ENCODE measurements at places on chromosomes 1 and 21. TPM values are rescaled to one million over a fixed set of nuclear protein-coding genes. Genes with fewer than 3 reads are reported as not detected.

Gene IVL
- not detected for total RNA-seq

- DNase-seq = no peak
Measured at GRCh38 chr21:31537872-31538576, 121.5 kb upstream of the SOD1 start.

GRCh38 chr1:207072233-207072632 lies 16.4 kb upstream of the C4BPB start:
- DNase-seq = no peak

DNA sequence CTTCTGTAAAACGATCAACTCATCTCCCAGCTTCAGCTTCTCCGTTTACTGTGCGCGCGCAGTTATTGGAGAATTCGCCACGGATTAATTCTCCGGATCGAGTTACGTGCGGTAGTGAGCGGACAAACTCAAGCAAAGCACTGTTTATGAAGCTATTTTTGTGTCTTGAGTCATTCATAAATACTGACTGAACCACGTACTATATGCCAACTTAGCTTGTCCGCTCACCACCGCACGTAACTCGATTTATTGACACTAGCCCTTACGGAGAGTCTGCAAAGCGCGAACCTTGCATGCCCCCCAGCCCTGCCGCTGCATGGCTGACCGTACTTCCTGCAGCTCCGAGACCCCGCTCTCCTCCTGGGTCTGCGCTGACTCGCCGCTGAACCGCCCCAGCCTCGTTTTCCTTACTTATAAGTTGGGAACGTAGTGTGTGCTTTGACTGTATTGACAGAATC lies 773 bp downstream of the CHD1L start:
- DNase-seq = no peak

Gene ESRRG
- not detected for total RNA-seq

Measured in activated T-cell treated with anti-CD3 and anti-CD28 coated beads, Interleukin-2, amount 50 U/mL, for 4 hours (primary cell).